Fibroblast of lung (primary cell): ENCODE measurements at places on chromosomes 3 and 15. TPM values are rescaled to one million over a fixed set of nuclear protein-coding genes. Genes with fewer than 3 reads are reported as not detected.
A peak's percentile ranks its signal among the peaks of the same experiment; 100 is the strongest.

DNA sequence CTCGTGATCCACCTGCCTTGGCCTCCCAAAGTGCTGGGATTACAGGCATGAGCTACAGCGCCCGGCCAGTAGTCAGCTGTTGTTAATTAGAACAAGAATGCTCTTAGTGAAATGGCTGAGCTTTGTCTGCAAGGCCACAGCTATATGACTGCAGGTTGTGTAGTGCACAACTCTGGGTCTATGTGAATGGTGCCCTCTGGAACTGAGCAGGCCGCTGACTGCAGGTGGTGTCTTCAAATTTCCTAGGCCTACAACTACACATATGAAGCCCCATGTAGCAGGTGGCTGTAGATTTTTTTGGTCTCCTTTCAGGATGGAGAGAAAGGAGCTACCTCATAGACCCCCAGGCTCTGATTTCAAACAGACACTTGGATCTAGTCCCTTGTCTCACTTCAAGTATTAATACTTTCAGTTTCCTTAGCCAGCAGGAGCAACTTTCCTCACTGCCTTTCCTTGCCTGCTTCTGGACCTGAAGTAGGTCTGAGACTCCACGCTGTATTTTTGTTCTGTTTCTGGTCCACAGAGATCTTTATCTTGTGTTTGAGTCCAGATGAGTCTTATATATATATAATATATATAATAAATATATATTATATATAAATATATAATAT lies 86.9 kb downstream of the C3orf80 start:
- DNase-seq: no peak
- H3K27me3 ChIP-seq: no peaks in the 10 kb centered on the region
- no peaks in the 10 kb centered on the region for H3K36me3 ChIP-seq
- no peaks in the 10 kb centered on the region for H3K4me1 ChIP-seq
- no peak overlapping the region for H3K4me3 ChIP-seq

GRCh38 chr3:78863306-78864203 lies 904.2 kb downstream of the ROBO1 start:
- DNase-seq: no peak
- no peaks in the 10 kb centered on the region for H3K27me3 ChIP-seq
- H3K4me3 ChIP-seq: no peak overlapping the region
- no peaks in the 10 kb centered on the region for H3K4me1 ChIP-seq

GRCh38 chr15:99105514-99106341 lies 848 bp downstream of the SYNM start:
- H3K36me3 ChIP-seq: no peaks in the 10 kb centered on the region
- H3K4me1 ChIP-seq: no peaks in the 10 kb centered on the region
- peak overlapping the region; percentile 71 for H3K27ac ChIP-seq
- peaks cover 2% of the 10 kb centered on the region for H3K27me3 ChIP-seq
- peak; percentile 63 for DNase-seq

DNA sequence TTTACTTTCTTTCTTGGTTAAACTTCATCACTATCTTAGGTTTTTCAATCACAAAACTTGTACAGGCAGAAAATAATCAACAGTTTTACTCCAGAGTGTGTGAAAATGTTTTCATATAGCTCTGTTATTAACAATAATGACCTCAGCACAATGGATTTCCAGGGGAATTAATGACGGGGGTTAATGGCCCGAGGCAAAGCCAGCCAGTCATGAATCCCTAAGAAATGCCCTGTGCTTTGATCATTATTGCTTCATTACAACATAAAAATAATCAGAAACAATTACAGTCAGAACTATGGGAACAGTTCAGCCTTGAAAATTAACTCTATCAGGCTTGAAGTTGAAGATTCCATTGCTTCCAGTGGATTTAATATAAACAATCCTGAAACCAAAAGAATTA lies 875.4 kb downstream of the ROBO2 start:
- H3K27ac ChIP-seq: no peak overlapping the region
- H3K4me1 ChIP-seq: no peaks in the 10 kb centered on the region
- no peak for DNase-seq
- H3K36me3 ChIP-seq: no peaks in the 10 kb centered on the region
- no peak overlapping the region for H3K4me3 ChIP-seq

- H3K36me3 ChIP-seq: peaks cover 37% of the 10 kb centered on the region
- H3K27ac ChIP-seq: no peak overlapping the region
- no peaks in the 10 kb centered on the region for H3K27me3 ChIP-seq
- peaks cover 2% of the 10 kb centered on the region for H3K4me1 ChIP-seq
- no peak for DNase-seq
- H3K4me3 ChIP-seq: no peak overlapping the region
Observed at GRCh38 chr15:48470096-48470495, 138.9 kb downstream of the DUT start.

DNA sequence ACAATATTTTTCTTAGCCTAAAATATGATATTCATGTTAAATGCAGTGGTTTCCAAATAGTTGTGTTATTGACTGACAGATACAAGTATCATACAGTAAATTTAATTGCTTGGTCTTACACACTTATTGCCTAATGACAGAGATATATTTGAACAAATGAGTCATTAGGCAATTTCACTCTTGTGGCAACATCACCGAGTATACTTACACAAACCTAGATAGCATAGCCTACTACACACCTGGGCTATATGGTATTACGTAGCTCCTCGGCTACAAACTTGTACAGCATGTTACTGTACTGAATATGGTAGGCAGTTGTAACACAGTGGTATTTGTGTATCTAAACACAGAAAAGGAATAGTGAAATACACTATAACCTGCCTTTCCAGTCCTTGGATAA lies 50.3 kb downstream of the SERPINI1 start:
- H3K4me3 ChIP-seq: no peak overlapping the region
- no peak overlapping the region for H3K27ac ChIP-seq
- H3K4me1 ChIP-seq: no peaks in the 10 kb centered on the region

- H3K4me3 ChIP-seq: no peak overlapping the region
- no peaks in the 10 kb centered on the region for H3K36me3 ChIP-seq
- DNase-seq: peak; percentile 82
- no peaks in the 10 kb centered on the region for H3K4me1 ChIP-seq
Observed at GRCh38 chr3:161349529-161350312, 21.6 kb downstream of the SPTSSB start.

DNA sequence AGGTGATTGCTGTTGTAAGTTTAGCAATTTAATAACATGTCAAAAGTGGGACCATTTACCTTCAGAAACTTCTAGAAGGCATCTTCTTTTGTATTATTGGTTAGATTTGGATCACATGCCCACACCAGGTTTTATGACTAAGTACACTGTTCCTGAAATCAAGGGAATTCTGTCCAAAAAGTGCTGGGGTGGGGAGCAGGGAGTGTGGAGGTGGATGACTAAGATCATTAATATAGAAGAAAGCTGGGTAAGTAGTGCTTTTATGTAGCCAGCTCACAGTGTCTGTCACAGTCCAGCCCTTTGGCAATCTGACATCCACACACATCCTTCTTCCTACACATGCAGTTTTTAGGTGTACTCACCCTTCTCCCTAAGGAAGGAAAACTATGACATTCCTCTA lies 120.0 kb downstream of the TMCO5A start:
- H3K4me1 ChIP-seq: peaks cover 5% of the 10 kb centered on the region
- peak; percentile 66 for DNase-seq
- H3K27ac ChIP-seq: no peak overlapping the region
- H3K36me3 ChIP-seq: no peaks in the 10 kb centered on the region
- no peak overlapping the region for H3K4me3 ChIP-seq
- H3K27me3 ChIP-seq: no peaks in the 10 kb centered on the region

- H3K4me1 ChIP-seq: no peaks in the 10 kb centered on the region
- no peaks in the 10 kb centered on the region for H3K36me3 ChIP-seq
- no peak for DNase-seq
- no peak overlapping the region for H3K4me3 ChIP-seq
- H3K27me3 ChIP-seq: no peaks in the 10 kb centered on the region
- no peak overlapping the region for H3K27ac ChIP-seq
Observed at GRCh38 chr15:62770111-62770660, 272.4 kb upstream of the TPM1 start.

GRCh38 chr3:177683586-177683985 lies 486.3 kb upstream of the TBL1XR1 start:
- no peaks in the 10 kb centered on the region for H3K36me3 ChIP-seq
- no peak overlapping the region for H3K27ac ChIP-seq
- DNase-seq: no peak
- H3K4me1 ChIP-seq: peaks cover 3% of the 10 kb centered on the region

GRCh38 chr3:111616417-111617105 lies 21.4 kb upstream of the ZBED2 start:
- no peak overlapping the region for H3K27ac ChIP-seq
- H3K36me3 ChIP-seq: no peaks in the 10 kb centered on the region
- H3K4me1 ChIP-seq: no peaks in the 10 kb centered on the region
- no peak overlapping the region for H3K4me3 ChIP-seq

- no peak overlapping the region for H3K4me3 ChIP-seq
- no peaks in the 10 kb centered on the region for H3K36me3 ChIP-seq
- no peaks in the 10 kb centered on the region for H3K27me3 ChIP-seq
- no peak for DNase-seq
- H3K4me1 ChIP-seq: no peaks in the 10 kb centered on the region
- H3K27ac ChIP-seq: no peak overlapping the region
Observed at GRCh38 chr3:59163953-59164352, 114.1 kb upstream of the CFAP20DC start.

DNA sequence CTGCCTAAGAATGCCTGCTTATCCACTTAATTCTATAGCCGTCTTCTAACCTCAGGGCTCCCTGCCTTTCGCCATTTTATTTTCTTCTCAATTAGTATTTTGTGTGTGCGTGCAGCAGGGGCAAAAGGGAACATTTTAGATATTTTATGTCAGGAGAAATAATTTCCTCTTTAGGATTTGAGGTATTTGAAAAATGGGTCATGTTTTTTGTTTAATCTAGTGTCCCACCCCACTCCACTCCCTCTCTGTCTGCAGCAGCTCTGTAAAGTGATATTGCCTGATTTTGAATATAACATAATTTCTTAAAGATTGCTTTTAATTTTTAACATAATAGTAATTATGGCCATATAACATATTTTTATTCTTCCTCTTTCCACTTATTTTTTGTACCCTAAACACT lies 593.2 kb upstream of the DPPA4 start:
- no peaks in the 10 kb centered on the region for H3K4me1 ChIP-seq
- H3K36me3 ChIP-seq: no peaks in the 10 kb centered on the region
- DNase-seq: peak; percentile 21
- H3K4me3 ChIP-seq: no peak overlapping the region

GRCh38 chr3:44685128-44685800 lies 27.2 kb upstream of the ZNF502 start:
- H3K36me3 ChIP-seq: no peaks in the 10 kb centered on the region
- H3K4me3 ChIP-seq: peak overlapping the region; percentile 34
- no peak overlapping the region for H3K27ac ChIP-seq

GRCh38 chr15:94674296-94674695 lies 442.9 kb downstream of the MCTP2 start:
- peaks cover 2% of the 10 kb centered on the region for H3K4me1 ChIP-seq
- no peaks in the 10 kb centered on the region for H3K36me3 ChIP-seq
- H3K27me3 ChIP-seq: no peaks in the 10 kb centered on the region
- peak; percentile 58 for DNase-seq
- no peak overlapping the region for H3K27ac ChIP-seq
- peak overlapping the region; percentile 21 for H3K4me3 ChIP-seq

GRCh38 chr3:182331341-182331740 lies 462.0 kb upstream of the ATP11B start:
- H3K36me3 ChIP-seq: no peaks in the 10 kb centered on the region
- H3K27me3 ChIP-seq: no peaks in the 10 kb centered on the region
- DNase-seq: no peak
- no peaks in the 10 kb centered on the region for H3K4me1 ChIP-seq

DNA sequence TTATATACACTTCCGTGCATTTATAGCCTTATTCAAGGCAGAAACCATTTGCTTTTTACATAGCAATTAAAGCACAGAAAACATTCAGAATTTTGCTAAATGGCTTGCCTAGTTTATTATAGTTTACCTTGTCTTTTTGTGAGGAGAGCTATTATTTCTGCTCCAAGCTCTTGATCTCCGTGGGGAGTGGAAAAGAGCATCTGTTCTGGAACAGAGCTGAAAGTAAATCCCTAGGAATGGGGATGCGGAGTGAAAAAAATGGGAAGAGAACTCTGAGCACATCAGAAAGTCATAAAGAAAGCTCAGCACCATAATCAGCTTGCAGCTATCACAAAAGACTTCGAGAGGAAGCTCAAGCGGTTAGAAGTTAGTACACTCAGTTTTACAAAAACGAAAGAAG lies 1006.7 kb downstream of the ROBO2 start:
- no peaks in the 10 kb centered on the region for H3K36me3 ChIP-seq
- H3K27ac ChIP-seq: no peak overlapping the region
- H3K4me1 ChIP-seq: no peaks in the 10 kb centered on the region
- no peak for DNase-seq

- H3K36me3 ChIP-seq: no peaks in the 10 kb centered on the region
- no peak overlapping the region for H3K4me3 ChIP-seq
- peaks cover 3% of the 10 kb centered on the region for H3K27me3 ChIP-seq
Observed at GRCh38 chr3:139226731-139227130, 117.1 kb upstream of the MRPS22 start.

GRCh38 chr3:97952280-97952679 lies 20.0 kb downstream of the RIOX2 start:
- H3K27ac ChIP-seq: peak overlapping the region; percentile 51
- no peak for DNase-seq
- H3K4me1 ChIP-seq: peaks cover 6% of the 10 kb centered on the region

DNA sequence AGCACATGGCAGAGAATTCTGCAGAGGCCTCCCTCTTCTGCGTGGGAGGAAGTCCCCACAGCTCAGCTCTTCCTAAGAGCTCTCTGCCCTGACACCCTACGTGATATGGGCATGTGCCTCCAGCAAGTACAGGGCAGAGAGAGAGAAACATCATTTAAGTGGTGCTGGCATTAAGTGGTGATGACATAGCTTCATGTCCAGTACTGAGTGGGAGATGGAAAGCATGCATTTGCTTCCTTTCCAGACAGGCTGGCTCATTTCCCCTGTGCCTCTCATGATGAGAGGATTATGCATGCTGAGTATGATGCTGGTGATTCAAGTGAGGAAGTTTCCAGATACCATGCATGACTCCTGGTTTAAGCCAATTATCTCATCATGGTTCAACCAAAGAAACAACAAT lies 26.9 kb downstream of the BFSP2 start:
- H3K27ac ChIP-seq: no peak overlapping the region
- no peaks in the 10 kb centered on the region for H3K36me3 ChIP-seq
- no peaks in the 10 kb centered on the region for H3K4me1 ChIP-seq
- H3K4me3 ChIP-seq: no peak overlapping the region

REC114 gene
- not detected in 2 replicates for total RNA-seq

B3GNT5 gene
- total RNA-seq: 1.3 and 2.8 TPM in 2 replicates

SI gene
- not detected in 2 replicates for total RNA-seq

WNT5A gene
- 52.6 and 117 TPM in 2 replicates for total RNA-seq

CA12 gene
- 41.9 and 48.4 TPM in 2 replicates for total RNA-seq

SLC27A2 gene
- under 0.01 and 0.66 TPM in 2 replicates for total RNA-seq

BCL2A1 gene
- 5.9 and 8.9 TPM in 2 replicates for total RNA-seq

IL17RC gene
- 17.5 and 21.3 TPM in 2 replicates for total RNA-seq

ALPK3 gene
- 0.26 and 0.50 TPM in 2 replicates for total RNA-seq

DUOX2 gene
- total RNA-seq: not detected in 2 replicates

LMOD3 gene
- 0.51 and 4.0 TPM in 2 replicates for total RNA-seq

SERPINI2 gene
- total RNA-seq: not detected in 2 replicates

CBLB gene
- 19.8 and 26.9 TPM in 2 replicates for total RNA-seq

SCG3 gene
- not detected in 2 replicates for total RNA-seq

SENP2 gene
- total RNA-seq: 23.6 and 26.9 TPM in 2 replicates

CRABP1 gene
- total RNA-seq: not detected in 2 replicates

CCDC39 gene
- total RNA-seq: under 0.01 TPM in 2 replicates
